ENCODE measurements at places on chromosomes 5 and 9.

DNA sequence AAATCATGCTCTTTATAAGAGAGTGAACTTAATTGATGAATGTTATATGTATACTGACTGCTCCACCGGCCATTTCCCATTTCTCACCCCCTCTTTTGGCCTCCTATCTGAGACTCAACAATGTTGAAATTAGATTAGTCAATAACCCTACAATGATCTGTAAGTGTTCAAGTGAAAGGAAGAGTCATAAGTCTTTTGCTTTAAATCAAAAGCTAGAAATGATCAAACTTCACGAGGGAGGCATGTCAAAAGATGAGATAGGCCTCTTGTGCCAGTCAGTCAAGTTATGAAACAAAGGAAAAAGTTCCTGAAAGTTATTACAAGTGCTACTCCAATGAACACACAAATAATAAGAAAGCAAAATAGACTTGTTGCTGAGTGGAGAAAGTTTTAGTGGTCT is 83.1 kb downstream of the NLN start:
- no peak for DNase-seq

- no peak for DNase-seq
Observed at GRCh38 chr5:167271511-167271910, 1019.9 kb upstream of the WWC1 start.

- DNase-seq: no peak
Observed at GRCh38 chr5:130601-131131, 38.7 kb downstream of the PLEKHG4B start.

DNA sequence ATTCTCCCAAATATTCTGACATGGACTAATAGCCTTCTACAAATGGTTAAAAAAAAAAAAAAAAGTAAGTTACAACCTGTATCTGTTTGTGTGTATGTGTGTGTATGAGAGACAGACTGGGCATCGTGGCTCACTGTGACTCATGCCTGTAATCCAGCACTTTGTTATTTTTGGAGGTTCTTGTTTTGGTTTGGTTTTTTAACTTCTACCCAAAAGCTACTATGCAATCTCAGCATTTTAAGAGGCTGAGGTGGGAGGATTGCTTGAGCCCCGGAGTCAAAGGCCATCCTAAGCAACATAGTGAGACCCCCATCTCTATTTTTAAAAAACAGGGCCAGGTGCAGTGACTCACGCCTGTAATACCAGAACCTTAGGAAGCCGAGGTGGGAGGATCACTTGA is 17.6 kb upstream of the HAVCR1 start:
- DNase-seq: no peak

GRCh38 chr5:98627121-98627520 is 146.3 kb upstream of the RGMB start:
- no peak for DNase-seq

DNA sequence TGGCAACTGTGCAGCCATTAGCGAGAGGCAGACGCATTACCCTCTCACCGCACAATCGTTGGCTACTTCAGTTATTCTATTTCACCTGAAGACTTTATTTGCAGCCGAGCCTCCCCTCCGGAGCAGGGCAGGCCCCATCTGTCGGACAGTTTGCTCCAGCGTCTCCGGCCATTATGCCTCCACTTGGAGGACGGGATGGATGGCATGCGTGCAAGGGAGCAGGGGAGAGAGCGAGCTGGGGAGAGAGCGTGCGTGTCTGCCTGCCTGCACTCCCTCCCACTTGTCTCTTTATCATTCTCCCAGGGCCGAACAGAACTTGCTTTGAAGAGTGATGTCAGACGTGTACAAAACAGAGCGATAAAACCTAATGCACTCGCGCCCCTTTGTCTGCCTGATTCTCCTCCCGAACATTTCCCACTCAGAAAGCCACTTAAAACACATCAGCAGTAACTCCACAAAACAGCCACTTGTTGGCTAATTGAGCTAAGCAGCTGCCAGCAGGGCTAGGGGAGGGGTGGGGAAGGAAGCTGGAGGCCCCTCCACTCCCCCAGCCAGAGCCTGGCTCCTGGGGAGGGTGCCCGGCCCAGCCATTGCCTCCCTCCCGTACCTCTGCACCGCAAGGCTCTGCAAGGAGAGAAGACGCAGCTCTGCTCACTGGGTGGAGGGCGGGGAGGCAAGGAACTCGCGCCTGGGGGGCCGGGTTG is 43.4 kb upstream of the FUBP3 start:
- DNase-seq: no peak

DNA sequence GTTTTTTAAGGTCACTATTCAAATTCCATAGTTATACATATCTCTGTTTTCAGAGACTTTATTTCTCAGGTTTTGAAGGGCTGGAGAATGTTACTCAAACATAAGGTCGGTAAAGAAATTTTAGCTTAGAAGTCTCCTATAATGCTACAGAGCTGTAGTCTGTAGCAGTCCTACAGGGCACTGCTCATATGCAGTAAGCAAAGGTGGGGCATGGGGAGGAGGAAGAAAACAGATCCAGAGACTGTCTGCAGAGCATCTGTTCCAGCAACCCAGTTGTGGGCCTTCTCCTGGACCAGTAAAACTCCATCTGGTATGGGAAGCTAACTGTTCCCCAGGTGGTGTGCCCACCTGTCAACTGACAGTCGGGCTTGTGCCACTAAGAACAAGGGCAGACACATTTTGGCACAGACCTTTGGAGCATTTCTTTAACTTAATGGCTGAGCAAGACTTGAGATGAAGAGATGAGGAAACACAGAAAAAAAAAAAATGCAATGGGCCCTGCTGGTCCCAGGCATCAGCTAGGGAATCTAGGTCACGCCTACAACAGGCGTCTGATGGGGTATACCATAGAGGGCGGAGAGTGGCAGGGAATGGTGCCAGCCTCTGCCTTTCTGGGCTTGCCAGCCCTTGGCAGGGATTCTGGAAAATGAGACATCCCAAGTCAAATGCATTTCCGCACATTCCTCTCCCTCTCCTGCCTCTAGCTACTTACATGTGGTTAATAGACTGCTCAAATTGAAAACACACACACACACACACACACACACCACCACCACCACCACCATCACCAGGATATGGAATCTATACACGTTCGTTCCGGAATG is 218.9 kb downstream of the ARL15 start:
- no peak for DNase-seq

DNA sequence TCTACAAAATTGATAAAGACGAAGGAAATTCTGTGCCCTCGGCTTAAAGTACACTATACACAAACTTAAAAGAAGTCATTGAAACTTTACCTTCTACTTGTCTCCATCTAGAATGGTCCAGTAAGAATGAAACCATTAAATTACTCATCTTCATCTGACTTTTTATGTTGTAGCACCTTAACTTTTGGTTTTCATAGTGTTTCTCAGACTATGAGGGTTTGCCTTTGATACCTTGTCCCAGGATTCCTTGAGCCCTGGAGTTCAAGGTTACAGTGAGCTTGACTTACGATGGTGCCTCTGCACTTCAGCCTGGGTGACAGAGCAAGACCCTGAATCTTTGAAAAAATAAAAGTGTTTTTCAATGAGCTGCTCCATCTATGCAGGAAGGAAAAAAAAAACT is 132.2 kb downstream of the CDC42SE2 start:
- no peak for DNase-seq

- DNase-seq: no peak
Observed at GRCh38 chr9:92478783-92479182, 3.5 kb downstream of the ASPN start.

- no peak for DNase-seq
Observed at GRCh38 chr5:43038496-43038989, 1.6 kb downstream of the ANXA2R start.

- no peak for DNase-seq
Observed at GRCh38 chr5:140869555-140869886, 764 bp downstream of the PCDHA11 start.
